ENCODE measurements at places on chromosomes 12 and 14. TPM values are rescaled to one million over a fixed set of nuclear protein-coding genes. Genes with fewer than 3 reads are reported as not detected.

PTPRQ gene
- 4.0 TPM for total RNA-seq

DTX1 gene
- total RNA-seq = not detected

IGF1 gene
- total RNA-seq = not detected

ITGB7 gene
- total RNA-seq = not detected

KCNK13 gene
- total RNA-seq = not detected

LUM gene
- total RNA-seq = 94.9 TPM

KRT73 gene
- not detected for total RNA-seq

SLC6A15 gene
- 0.30 TPM for total RNA-seq

NELL2 gene
- not detected for total RNA-seq

NUAK1 gene
- 4.9 TPM for total RNA-seq

ARF3 gene
- total RNA-seq = 79.1 TPM

GALNT8 gene
- not detected for total RNA-seq
